Spleen (tissue), 13 donors: ENCODE measurements at places on chromosomes 3 and 15.

DNA sequence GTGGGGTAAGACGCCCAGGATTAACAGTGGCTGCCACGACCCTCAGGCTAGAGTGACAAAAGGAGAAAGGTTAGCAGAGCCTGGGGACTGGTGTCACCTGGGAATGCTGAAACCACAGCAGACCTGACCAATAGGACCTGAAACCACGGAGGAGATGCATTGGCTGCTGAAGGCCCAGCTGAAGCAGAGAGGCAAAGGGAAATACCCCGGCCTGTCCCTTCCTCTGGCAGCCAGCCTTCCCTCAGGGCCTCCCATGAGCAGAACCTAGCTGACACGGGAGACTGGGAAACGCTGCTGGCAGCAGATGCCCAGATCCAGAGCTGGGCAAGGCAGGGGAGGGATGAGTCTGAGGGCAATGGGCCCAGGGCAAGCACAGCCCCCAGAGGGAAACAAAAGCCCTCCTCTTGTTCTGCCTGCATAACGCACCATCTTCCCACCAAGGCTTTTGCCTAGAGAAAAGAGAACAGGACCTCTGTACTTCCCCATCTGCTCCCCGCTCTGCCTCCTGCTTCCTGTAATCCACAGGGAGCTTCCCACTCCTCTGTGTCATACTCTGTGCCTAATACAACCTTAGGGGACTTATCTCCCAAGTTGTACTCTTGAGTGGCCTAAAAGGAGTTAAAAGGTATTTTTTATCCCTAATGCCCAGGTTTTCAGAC, 216.2 kb downstream of the ABHD5 start:
- DNase-seq, result no peak
- no peak overlapping the region for H3K27ac ChIP-seq
- H3K4me1 ChIP-seq, result peaks cover 9% of the 10 kb centered on the region
- no peak overlapping the region for H3K4me3 ChIP-seq
- no peaks in the 10 kb centered on the region for H3K36me3 ChIP-seq

GRCh38 chr3:67109651-67110204, 111.6 kb downstream of the KBTBD8 start:
- H3K36me3 ChIP-seq, result no peaks in the 10 kb centered on the region
- no peak overlapping the region for H3K4me3 ChIP-seq
- no peak for DNase-seq
- H3K4me1 ChIP-seq, result no peaks in the 10 kb centered on the region
- no peak overlapping the region for H3K27ac ChIP-seq

GRCh38 chr3:134197681-134198261, 52.9 kb downstream of the RYK start:
- H3K27ac ChIP-seq, result no peak overlapping the region
- H3K27me3 ChIP-seq, result no peaks in the 10 kb centered on the region
- peaks cover 2% of the 10 kb centered on the region for H3K36me3 ChIP-seq
- no peaks in the 10 kb centered on the region for H3K4me1 ChIP-seq

- no peaks in the 10 kb centered on the region for H3K27me3 ChIP-seq
- DNase-seq, result no peak
- H3K4me1 ChIP-seq, result no peaks in the 10 kb centered on the region
- H3K36me3 ChIP-seq, result no peaks in the 10 kb centered on the region
- H3K27ac ChIP-seq, result no peak within 1 kb of the TSS
Observed at GRCh38 chr3:57060089-57060821, at the start of gene SPATA12. Gene SPATA12, plus strand, starts transcription at chr3:57060664. Its CDS starts 13,031 bp downstream, at chr3:57073695.

DNA sequence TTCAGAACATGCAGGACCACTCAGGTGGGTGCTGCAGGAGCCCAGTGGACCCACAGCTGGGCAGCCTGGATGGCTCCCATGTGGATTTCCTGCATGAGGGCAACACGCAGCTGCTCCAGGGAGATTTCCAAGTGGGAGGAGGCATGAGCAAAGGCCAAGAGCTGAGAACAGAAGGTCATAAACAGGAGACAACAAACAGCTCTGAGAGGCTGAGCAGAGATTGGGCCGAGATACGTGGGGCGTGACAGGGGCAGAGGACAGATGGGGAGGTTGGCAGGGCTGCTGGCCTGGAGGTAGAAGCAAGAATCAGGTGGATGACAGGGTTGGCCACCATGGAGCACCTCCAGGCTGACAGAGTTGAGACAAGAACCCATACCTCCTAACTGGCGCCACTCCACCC, 2.9 kb downstream of the PHGR1 start:
- H3K27me3 ChIP-seq, result peaks cover 4% of the 10 kb centered on the region
- no peak overlapping the region for H3K4me3 ChIP-seq
- no peaks in the 10 kb centered on the region for H3K36me3 ChIP-seq
- peak; percentile 48 for DNase-seq
- no peak overlapping the region for H3K27ac ChIP-seq

DNA sequence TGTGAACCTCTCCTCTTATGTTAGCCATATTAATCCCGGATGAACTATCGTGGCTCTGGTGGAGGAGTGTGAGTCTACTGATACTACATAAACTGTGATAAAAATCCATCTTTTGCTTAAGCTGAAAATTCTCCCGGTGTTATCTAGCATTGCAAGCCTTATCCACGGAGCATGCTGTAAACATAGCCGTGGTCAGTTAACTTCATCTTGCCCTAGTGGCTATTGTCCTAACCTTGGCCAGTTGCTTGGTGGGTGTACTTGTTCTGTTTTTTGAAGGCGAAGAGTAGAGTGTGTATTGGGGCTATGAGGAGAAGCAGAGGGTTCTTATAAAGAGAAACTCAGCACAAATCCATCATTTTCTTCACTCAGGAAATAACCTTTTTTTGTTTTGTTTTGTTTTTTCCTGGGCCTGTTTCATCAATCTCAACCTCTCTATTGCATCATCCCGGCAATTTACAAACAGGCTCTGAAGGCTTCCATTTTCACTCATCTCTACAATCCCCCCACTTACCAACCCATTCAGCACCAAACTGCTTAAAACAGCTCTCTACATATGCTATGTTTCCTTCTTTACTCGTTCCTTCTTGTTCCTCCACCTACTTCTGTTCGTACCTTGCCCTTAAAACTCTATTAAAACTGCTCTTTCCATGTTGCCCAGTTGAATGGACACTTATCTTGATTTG, 135.5 kb upstream of the PTX3 start:
- H3K36me3 ChIP-seq, result no peaks in the 10 kb centered on the region
- H3K27ac ChIP-seq, result no peak overlapping the region
- H3K27me3 ChIP-seq, result no peaks in the 10 kb centered on the region
- DNase-seq, result no peak
- H3K4me1 ChIP-seq, result no peaks in the 10 kb centered on the region
- H3K4me3 ChIP-seq, result no peak overlapping the region

DNA sequence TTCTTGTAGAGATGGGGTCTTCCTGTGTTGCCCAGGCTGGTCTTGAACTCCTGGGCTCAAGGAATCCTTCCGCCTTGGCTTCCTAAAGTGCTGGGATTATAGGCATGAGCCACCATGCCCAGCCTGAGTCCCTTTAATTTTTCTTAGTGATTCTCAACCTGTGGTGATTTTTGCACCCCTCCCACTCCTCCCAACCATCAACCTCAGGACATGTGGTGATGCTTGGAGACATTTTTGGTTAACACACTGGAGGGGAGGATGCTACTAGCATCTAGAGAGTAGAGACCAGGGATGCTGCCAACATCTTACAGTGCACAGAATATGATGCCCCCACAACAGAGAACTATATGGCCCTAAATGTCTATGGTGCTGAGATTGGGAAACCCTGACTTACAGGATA, 83.0 kb upstream of the LMOD3 start:
- no peak overlapping the region for H3K4me3 ChIP-seq

GRCh38 chr15:29014493-29014892, 128.7 kb downstream of the APBA2 start:
- H3K27ac ChIP-seq, result no peak overlapping the region
- H3K4me1 ChIP-seq, result peaks cover 6% of the 10 kb centered on the region
- no peak overlapping the region for H3K4me3 ChIP-seq
- DNase-seq, result no peak
- H3K27me3 ChIP-seq, result no peaks in the 10 kb centered on the region

GRCh38 chr3:139236336-139236735, 107.5 kb upstream of the MRPS22 start:
- no peak overlapping the region for H3K27ac ChIP-seq
- no peaks in the 10 kb centered on the region for H3K27me3 ChIP-seq
- H3K36me3 ChIP-seq, result no peaks in the 10 kb centered on the region
- no peak for DNase-seq
- H3K4me1 ChIP-seq, result no peaks in the 10 kb centered on the region
- no peak overlapping the region for H3K4me3 ChIP-seq

GRCh38 chr15:40160689-40161688, at the start of gene BUB1B:
Gene BUB1B, plus strand, starts transcription at chr15:40161069. Its CDS starts 152 bp downstream, at chr15:40161221.
- no peaks in the 10 kb centered on the region for H3K27me3 ChIP-seq
- H3K36me3 ChIP-seq, result peaks cover 10% of the 10 kb centered on the region
- H3K4me3 ChIP-seq, result peak within 1 kb of the TSS; percentile 88
- peaks cover 7% of the 10 kb centered on the region for H3K4me1 ChIP-seq
- peak; percentile 96 for DNase-seq

- H3K27me3 ChIP-seq, result no peaks in the 10 kb centered on the region
- peaks cover 24% of the 10 kb centered on the region for H3K4me1 ChIP-seq
- H3K27ac ChIP-seq, result no peak overlapping the region
- H3K4me3 ChIP-seq, result no peak overlapping the region
Observed at GRCh38 chr3:172577987-172578570, 54.8 kb upstream of the TNFSF10 start.

GRCh38 chr15:49088996-49089395, 42.8 kb upstream of the SECISBP2L start:
- no peaks in the 10 kb centered on the region for H3K27me3 ChIP-seq
- no peak overlapping the region for H3K4me3 ChIP-seq
- no peaks in the 10 kb centered on the region for H3K36me3 ChIP-seq
- DNase-seq, result no peak
- no peaks in the 10 kb centered on the region for H3K4me1 ChIP-seq

GRCh38 chr3:115520651-115521245, 102.6 kb upstream of the GAP43 start:
- H3K27ac ChIP-seq, result no peak overlapping the region
- no peaks in the 10 kb centered on the region for H3K36me3 ChIP-seq
- no peak for DNase-seq
- H3K4me1 ChIP-seq, result no peaks in the 10 kb centered on the region
- no peaks in the 10 kb centered on the region for H3K27me3 ChIP-seq
- H3K4me3 ChIP-seq, result no peak overlapping the region

GRCh38 chr3:119258915-119259314, 18.2 kb upstream of the B4GALT4 start:
- H3K4me3 ChIP-seq, result no peak overlapping the region
- no peak for DNase-seq
- H3K27me3 ChIP-seq, result no peaks in the 10 kb centered on the region

GRCh38 chr3:172288651-172289050, 159.6 kb downstream of the GHSR start:
- H3K4me3 ChIP-seq, result no peak overlapping the region
- no peak for DNase-seq
- H3K36me3 ChIP-seq, result no peaks in the 10 kb centered on the region
- no peaks in the 10 kb centered on the region for H3K27me3 ChIP-seq
- H3K4me1 ChIP-seq, result peaks cover 5% of the 10 kb centered on the region

DNA sequence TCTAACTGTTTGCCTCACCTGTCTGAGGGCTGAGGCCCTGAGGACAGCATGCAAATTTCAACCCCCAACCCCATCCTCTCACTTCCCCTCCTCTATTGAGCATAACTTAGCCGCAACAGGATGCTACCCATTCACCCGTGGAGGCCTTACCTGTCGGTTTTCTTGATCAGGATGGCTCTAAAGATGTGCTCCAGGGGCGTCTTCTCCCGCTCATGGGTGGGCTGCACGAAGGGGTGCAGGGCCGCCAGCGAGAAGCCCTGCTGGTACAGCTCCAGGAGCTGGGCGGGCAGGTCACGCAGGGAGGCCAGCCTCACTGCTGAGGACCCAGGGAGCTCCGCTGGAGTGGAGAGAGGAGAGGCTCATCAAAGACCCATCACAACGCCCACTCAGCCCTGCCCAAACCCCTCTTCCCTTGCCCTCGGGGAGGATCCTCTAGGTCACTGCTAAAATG, 79.8 kb downstream of the RFTN1 start:
- H3K4me1 ChIP-seq, result peaks cover 33% of the 10 kb centered on the region
- peak; percentile 79 for DNase-seq
- no peak overlapping the region for H3K4me3 ChIP-seq

- H3K4me1 ChIP-seq, result no peaks in the 10 kb centered on the region
- H3K36me3 ChIP-seq, result no peaks in the 10 kb centered on the region
- DNase-seq, result no peak
- no peaks in the 10 kb centered on the region for H3K27me3 ChIP-seq
- H3K4me3 ChIP-seq, result no peak overlapping the region
- no peak overlapping the region for H3K27ac ChIP-seq
Observed at GRCh38 chr3:55646121-55646520, 159.0 kb upstream of the WNT5A start.

GRCh38 chr3:128494367-128494650, 1.3 kb upstream of the GATA2 start:
- H3K4me3 ChIP-seq, result no peak overlapping the region
- peaks cover 14% of the 10 kb centered on the region for H3K4me1 ChIP-seq
- H3K27ac ChIP-seq, result no peak overlapping the region

GRCh38 chr3:153897842-153898241, 223.3 kb upstream of the ARHGEF26 start:
- no peak overlapping the region for H3K27ac ChIP-seq
- no peaks in the 10 kb centered on the region for H3K27me3 ChIP-seq
- no peaks in the 10 kb centered on the region for H3K36me3 ChIP-seq
- H3K4me3 ChIP-seq, result no peak overlapping the region

- H3K27ac ChIP-seq, result no peak overlapping the region
- DNase-seq, result no peak
- no peaks in the 10 kb centered on the region for H3K4me1 ChIP-seq
Observed at GRCh38 chr3:124814620-124815421, 72.3 kb downstream of the ITGB5 start.

DNA sequence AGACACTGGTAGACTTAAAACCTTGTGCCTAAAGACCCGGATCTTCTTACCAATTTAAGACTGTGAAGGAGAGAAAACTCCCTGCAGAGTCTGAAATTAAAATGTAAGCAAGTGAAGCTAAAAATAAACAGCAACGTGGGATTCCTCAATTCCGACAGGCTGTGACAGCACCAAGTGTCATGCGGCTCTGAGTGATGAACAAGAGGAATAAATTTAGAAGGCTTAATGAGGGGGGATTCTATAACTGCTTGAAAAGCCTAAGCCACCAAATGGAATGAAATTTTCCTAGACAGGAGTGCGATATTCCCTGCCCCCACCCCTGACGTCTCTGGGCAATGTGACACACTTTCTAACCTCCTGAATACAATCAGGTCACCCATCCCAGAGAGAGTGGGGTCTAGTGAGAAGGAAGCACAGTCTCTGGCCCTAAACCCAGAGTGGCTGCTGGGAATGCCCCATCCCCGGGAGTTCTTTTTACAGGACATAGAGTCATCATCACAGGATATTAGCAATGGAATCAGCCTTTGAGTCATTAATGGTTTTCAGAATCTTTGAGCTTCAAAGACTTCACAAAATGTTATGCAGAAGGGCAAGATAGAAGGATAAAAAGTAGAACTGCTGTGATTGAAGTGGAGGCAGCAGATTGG, 114.3 kb downstream of the EDEM1 start:
- H3K4me1 ChIP-seq, result no peaks in the 10 kb centered on the region
- H3K4me3 ChIP-seq, result no peak overlapping the region
- H3K27me3 ChIP-seq, result no peaks in the 10 kb centered on the region
- DNase-seq, result no peak
- no peak overlapping the region for H3K27ac ChIP-seq
